ENCODE measurements at places on chromosomes 3 and 15.

- no peak for DNase-seq
These were observed 300.6 kb upstream of the KCNH8 start for GRCh38 chr3:18847583-18848197.

DNA sequence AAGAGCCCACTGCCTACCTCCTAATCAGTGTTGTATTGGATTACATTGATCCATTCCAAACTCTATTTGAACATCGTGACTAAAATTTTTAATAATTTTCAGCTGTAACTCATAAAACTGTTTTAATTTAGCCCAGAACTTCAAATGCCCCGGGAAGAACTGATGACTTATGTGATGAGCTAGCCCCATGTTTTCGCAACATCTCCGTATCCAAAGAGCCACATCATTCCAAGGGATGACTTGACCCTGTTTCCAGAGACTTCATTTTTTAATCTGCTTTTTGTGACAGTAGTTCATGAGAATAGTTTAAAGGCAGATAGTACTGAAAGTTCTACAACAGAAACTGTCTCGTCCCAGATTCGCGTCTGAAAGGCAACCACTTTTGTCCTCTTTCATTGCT, 97.4 kb downstream of the STAC start:
- DNase-seq: no peak

GRCh38 chr3:25775936-25776335, 7.3 kb downstream of the NGLY1 start:
- no peak for DNase-seq

- no peak for DNase-seq
These were observed 49.7 kb upstream of the POMGNT2 start for GRCh38 chr3:43155464-43156121.

GRCh38 chr15:68407141-68407885, 24.6 kb downstream of the ITGA11 start:
- DNase-seq: no peak

- no peak for DNase-seq
These were observed 116.6 kb upstream of the TLE3 start for GRCh38 chr15:70214276-70214675.

- DNase-seq: no peak
These were observed 390.4 kb downstream of the ZIC1 start for GRCh38 chr3:147799601-147800000.

GRCh38 chr3:56811546-56812202, 9.9 kb upstream of the ARHGEF3 start:
- no peak for DNase-seq

DNA sequence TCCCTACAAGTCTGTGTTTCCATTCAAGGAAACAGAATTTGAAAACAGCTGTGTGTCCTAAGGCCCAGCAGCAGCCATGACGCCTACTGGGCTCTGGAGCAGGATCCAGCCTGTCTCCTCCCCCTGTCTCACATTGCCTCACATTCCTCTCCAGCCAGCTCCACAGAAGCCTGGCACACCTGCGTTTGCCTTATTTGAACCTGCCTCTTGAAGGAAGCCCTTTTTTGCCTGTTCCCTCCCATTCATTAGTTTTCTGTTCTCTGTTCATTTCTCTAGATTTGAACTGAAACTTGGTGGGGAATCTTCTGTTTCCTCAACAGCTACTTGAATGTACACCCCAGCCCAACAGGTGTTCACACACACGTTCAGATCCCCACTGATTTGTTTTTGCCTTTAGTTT, 890.5 kb downstream of the TUSC7 start:
- no peak for DNase-seq

- no peak for DNase-seq
These were observed 405.1 kb downstream of the LPP start for GRCh38 chr3:188559072-188559429.

DNA sequence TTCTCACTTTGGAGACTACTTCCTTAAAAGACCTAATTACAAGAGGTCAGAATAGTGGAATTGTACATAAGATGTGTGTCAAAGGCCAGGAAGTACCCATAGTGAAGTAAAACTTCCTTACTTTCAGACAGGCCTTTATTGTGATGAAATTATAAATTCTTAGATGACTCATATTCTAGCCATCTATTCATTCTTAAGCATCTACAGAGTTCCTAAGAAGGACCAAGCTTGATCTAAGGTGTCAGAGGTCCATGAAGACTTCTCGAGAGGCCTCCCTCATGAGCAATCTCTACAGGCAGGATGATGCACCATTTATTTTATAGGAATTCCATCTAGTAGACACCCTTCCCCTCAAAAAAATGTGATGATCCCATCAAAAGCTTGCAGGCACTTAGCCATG, 493.3 kb downstream of the MAGI1 start:
- no peak for DNase-seq

DNA sequence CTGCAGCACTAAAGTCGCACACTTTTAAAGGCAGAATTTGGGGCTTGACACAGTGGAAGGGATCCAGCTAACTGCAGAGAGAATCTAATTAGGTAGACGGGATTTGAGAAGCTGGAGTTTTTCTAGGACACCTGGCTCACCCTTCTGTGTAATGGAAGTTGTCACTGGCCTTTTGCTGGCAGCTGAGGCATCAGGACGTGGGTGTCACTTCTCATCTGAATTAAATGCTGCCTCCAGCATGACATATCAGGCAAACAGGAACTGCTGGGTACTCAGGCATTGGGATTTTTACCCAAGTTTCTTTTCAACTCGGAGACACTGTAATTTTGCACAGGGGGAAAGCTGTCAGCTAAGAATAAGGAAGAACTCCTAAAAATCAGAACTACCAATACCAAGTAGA, 861.9 kb upstream of the ARPP21 start:
- DNase-seq: no peak

GRCh38 chr3:125645616-125646015, 50.3 kb upstream of the OSBPL11 start:
- DNase-seq: no peak

DNA sequence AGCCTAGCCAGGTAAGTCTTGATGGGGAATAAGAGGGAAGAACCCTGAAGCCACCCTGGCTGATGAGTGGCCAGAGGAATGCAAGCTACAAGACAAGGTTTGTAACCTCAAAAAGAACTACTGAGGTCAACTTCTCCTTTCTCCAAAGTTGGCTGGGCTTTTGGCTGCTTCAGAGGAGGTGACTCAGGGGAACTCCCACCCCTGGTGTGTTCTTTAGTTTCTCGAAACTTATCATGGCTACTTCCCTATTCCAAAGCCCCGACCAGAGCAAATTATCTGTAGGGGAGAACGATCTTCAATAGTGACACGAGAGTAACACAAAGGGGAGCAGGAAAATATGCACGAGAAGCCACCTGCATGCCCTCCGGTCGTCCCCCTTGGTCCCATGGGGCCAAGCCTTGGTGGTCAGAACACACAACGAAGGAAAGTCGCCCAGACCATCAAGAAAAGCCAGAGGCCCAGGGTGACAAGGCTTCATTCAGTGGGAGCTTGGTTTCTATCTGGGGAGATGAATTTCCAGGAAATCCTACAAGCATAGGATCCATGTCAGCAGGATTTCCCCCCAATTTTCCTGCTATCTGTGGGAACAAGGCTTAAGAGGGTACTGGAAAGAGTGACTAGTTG, 6.5 kb upstream of the BCL2A1 start:
- no peak for DNase-seq

GRCh38 chr3:42906070-42906847, at the start of gene ZNF662:
Gene ZNF662, plus strand, starts transcription at chr3:42906142. Its CDS starts 1,973 bp downstream, at chr3:42908115.
- DNase-seq: no peak

GRCh38 chr15:99404454-99404853, 153.2 kb downstream of the LRRC28 start:
- no peak for DNase-seq

GRCh38 chr3:164222197-164222596, 856.1 kb downstream of the SI start:
- no peak for DNase-seq

DNA sequence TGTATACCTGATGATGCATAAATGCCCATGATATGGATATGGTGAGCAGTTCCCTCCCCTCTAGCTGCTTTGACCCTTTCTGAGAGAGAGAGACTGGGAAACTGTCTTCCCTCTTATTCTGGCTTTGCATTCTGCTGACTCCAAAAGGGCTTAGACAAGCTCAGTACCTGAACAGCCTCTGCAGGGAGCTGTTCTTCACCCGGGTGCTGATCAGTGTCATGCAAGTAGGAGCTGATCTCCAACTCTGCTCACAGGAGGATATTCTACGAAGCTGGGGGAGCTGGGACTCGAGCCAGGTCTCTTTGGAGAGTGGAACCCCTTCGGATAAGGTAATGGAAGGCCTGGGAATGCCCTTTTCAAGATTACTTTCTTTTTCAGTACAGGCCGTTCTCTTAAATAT, 237.1 kb downstream of the RYR3 start:
- DNase-seq: no peak

GRCh38 chr3:138949002-138949418, 2.0 kb downstream of the FOXL2NB start:
- no peak for DNase-seq

DNA sequence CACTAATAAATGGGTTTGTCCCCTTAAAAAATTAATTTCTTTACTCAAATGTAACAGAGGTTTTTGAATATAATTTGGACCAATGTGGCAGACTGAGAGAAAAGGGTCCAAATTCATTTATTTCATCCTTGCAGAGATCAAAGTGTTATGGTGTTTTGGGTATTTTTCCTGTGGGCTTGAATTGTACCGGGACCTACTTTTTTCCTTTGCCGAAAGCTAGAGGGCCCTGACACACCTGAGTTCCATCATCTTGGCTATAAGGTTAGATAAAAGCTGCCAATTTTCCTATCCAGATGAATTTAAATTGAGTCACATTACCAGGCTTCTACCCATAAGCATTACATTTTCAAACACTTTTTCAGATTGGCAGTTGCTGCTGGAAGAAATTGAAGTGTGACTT, 908 bp downstream of the CCNB2 start:
- no peak for DNase-seq

- no peak for DNase-seq
These were observed 252.4 kb upstream of the BCHE start for GRCh38 chr3:166089575-166089974.

DNA sequence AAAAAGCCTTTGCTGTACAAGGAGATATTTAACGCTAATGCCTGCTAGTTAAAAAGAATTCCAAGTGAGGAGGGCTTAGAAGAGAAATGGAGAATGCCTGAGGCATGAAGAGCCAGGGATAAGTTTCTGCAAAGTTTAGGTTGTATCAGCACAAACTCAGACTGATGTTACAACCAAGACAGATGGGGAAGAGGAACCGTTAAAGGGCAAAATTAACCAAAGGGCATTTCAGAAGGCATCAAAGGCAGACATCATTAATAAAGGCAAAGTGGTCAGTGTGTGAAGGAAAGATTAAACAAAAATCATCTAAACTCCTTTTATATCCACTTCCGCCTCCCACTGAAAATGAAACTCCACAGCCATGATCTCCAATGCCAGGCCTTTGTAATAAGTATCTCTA, 7.0 kb downstream of the MYO5A start:
- DNase-seq: no peak

DNA sequence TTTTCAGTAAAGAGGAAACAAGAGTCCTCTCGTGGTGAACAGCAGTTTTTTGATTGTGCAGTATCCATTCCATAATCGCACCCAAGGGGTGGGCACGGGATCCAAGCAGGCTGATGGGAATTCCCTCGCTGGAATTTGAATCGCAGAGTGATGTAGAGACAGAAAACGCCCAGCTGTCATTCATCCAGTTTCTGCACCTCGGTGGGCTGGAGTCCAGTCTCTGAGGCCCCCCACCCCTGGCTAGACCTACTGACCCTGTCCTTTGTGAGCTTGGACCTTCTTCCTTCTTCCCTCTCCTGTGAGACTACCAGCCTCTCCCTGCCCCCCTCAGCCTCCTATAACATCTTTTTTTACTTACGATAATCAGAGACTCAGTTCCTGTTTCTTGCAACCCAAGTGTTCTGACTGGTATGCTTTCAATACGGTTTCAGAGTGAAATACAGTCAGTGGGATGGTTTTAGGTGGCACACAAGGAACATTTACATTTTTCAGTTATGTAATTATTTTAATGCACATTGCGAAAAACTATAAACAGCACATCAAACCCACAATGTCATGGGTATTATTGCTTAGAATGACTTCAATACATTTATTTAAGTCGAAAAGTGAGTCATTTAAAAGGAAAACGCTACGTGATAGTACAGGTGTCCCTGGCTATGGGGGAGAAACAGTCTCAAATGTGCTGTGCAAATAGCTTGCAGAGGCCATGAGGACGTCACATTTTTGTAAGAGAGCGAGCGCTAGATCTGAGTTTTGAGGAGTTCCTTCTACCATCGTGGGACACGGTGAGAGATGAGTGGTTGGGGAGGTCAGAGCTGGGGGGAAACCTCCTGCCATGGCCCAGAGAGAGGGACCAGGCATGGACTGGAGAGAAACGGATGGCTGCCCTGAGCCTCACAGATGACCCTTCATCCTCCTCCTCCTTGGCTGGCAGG, 37.5 kb upstream of the CHST2 start:
- no peak for DNase-seq

DNA sequence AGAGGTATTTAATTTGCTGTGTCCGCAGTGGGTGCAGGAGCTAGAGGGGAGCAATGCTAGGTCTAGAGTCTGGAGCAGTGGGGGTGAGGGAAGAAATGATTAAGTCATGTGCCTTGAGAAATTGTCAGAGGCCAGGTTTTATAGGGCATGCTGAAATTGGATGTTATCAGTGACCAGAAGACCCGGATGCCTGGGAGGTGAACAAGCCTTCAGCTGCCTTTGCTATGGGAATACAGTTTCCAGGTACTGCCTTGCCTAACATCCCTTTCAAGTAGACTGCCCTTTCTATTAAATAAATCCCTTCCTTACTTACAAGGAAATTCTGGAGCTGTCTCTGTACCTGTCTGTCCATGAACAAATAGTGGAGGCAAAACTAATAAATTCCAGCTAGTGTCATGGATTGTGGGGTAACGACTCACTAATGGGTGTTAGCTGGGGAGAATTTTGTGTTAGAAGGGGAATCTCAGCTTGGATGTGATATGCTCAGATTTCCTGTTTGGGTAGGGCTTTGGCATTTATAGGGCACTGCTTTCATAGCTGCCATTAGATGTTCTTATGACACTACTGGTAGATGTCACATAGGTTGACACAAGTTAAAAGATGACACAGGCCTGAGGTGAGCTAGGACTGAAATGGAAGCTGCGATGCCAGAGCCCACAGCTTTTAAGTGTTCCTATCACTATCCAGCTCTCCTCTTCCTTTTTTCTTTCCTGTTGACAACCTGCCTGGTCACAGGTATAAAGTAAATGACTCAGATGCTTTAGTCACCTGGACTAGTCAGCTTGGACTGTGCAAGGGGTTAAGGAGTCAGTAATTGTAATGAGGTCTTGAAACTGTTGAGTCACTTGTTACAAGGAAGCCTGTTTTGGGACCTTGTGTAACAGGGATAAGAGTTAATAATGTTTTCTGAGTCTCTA, 21.3 kb downstream of the CHD2 start:
- no peak for DNase-seq

- DNase-seq: no peak
These were observed 91.0 kb downstream of the IGSF11 start for GRCh38 chr3:118943597-118943996.

DNA sequence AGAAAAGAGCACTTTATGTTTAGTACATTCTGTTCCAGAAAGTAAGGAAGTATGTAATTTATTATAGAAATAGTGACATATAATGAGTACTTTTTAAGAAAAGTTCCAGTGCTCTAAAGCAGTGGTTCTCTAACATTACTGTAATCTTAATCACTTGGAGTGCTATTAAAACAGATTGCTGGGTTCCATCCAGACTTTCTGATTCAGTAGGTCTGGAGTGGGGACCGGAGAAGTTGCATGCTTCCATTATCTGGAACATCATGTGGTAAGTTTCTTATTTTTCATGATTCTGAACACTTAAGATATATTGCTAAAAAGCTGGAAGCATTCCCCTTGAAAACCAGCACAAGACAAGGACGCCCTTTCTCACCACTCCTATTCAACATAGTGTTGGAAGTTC, 47.5 kb upstream of the ARL14 start:
- DNase-seq: no peak
